NCI-H1092 (cell line): ENCODE measurements at places on chromosomes 13 and 19.

DNA sequence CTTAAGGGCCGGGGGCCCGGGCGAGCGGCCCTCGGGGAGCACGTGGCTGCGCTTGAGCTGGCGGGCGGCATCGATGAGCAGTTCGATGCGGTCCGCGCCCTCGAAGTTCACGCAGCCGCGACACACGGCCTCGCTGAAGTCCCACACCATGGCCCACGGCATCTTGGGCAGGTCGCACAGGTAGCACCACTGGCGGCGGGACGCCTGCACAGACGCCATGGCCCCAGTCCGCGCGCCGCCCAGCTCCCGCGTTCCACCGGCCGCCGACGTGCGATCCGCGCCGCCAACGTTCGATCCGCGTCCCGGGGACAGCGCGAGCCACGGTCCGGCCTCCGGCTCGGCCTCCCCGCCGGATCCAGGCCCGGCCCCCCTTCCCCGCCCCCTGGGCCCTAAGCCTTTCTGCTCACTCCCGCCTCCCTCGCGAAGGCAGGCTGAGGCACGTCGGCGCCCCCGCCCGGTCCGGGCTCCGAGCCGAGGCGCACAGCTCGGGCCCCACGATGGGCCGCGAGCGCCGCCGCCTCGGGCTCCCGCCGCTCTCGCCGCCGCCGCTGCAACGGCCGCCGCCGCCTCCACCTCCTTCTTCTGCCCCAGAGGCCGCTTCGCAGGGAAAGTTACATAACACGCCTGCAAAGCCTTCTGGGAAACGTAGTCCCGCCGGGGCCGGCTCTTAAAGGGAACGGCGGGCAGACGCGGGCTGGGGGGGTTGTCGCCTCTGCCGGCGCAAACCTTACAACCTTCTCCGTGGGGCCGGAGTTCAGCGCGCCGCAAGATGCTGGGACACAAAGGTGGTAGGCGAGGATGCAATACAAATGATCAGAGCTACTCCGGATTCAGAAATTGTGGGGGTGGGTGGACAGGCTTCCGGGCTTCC, at the start of gene IRF2BP1:
TSS of gene IRF2BP1 (minus strand) at position 586 of the 871 bp plus-strand sequence. CDS start at position 219, 367 bp downstream.
- DNase-seq: peak; percentile 78

GRCh38 chr13:23739596-23739995, 149.6 kb downstream of the MIPEP start:
- peak; percentile 76 for DNase-seq

GRCh38 chr19:36962346-36962745, 46.2 kb downstream of the ZNF568 start:
- DNase-seq: no peak

DNA sequence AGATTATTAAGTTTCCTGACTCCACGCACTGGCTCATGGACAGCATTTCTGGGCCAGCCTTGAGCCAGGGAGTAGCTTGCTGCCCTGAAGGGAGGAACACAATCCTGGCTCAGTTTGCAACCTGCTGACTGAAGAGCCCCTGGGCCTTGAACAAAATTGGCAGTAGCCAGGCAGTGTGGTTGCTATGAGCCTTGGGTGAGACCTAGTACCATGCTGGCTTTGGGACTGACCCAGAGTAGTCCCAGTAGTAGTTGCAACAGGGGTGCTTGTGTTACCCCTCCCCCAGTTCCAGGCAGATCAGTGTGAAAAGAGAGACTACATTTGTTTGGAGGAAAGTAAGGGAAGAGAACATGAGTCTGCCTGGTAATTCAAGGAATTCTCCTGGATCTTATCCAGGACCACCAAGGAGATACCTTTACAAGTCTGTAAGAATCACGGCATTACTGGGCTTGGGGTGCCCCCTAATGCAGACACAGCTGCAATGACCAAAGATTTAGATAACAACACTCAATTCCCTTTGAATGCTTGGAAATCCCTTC, 22.0 kb downstream of the ITGBL1 start:
- DNase-seq: no peak

GRCh38 chr13:68982961-68983619, 1124.5 kb upstream of the ATXN8OS start:
- DNase-seq: no peak

DNA sequence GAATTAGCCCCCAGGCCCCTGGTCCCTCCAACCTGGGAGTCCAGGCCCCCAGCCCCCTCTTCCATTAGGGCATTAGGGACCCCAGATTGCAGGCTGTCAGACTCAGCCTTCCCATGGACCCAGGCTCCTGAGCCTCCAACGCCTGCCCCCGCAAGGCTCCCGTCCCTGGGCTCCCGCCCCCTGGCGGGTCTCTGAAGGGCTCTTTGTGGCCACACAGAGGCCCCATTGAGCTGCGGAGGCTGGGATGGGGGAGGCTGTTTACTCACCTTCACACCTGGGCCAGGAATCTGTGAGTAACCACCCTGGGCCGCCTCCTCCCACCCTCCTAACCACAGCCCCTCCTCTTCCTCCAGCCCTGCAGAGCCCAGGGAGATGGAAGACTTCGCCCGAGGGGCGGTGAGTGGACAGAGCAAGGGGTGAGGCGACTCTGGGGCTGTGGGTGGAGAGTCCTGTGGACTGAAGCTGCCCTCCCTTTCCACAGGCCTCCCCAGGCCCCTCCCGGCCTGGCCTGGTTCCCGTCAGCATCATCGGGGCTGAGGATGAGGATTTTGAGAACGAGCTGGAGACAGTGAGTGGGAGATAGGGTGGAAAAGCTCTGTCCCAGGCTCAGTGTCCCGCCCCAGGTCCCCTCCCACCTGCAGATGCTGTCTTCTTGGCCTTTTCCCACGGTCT, 4.9 kb downstream of the ARHGEF1 start:
- DNase-seq: no peak

DNA sequence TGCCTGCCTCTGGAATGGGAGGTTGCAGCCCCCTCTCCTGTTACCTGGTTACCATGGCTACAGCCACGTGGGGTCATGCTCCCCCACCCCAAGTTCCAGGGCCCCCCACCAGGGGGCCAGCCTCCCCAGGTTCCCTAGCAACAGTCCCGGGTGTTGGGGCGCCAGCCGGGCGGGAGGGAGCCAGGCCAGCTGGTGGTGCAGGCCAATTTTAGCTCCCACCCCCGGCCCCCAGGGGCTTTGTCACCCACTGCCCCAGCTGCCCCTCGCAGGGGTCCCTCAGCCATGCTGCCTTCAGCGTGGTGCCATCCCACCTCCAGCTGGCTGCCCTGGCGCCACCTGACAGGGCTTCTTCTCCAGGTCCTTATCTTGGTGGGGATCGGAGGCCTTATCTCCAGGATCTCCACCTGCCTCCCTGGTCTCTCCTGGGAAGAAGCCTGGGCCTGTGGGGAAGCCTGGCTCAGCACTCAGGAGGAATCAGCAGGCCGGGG, 3.0 kb downstream of the MARK4 start:
- DNase-seq: no peak

DNA sequence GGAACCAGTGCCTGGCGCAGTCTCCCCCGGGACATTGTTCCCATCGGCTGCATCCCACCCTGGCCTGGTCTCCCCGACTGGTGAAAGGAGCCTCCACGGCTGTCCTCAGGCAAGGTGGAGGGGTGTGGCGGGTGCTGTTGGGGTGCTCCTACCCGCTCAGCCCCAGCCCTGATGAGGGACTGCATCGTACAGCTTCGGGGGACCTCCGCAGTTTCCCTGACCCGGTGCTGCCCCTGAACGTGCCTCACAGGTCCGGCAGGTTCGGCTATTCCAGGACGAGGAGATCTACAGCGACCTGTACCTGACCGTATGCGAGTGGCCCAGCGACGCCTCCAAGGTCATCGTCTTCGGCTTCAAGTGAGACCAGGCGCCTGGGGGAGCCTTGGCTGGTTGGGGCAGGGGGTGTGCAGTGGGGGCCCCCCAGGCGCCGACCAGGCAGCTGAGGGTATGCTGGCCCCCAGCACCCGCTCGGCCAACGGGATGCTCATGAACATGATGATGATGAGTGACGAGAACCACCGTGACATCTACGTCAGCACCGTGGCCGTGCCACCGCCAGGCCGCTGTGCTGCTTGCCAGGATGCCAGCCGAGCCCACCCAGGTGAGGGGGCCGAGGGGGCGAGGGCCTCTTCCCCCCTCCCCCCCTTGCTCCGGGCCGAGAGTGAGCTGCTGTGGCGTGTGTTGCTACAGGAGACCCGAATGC, 3.5 kb downstream of the DCAF15 start:
- no peak for DNase-seq
